ENCODE measurements at places on chromosomes 2 and 18. TPM values are rescaled to one million over a fixed set of nuclear protein-coding genes. Genes with fewer than 3 reads are reported as not detected.

DNA sequence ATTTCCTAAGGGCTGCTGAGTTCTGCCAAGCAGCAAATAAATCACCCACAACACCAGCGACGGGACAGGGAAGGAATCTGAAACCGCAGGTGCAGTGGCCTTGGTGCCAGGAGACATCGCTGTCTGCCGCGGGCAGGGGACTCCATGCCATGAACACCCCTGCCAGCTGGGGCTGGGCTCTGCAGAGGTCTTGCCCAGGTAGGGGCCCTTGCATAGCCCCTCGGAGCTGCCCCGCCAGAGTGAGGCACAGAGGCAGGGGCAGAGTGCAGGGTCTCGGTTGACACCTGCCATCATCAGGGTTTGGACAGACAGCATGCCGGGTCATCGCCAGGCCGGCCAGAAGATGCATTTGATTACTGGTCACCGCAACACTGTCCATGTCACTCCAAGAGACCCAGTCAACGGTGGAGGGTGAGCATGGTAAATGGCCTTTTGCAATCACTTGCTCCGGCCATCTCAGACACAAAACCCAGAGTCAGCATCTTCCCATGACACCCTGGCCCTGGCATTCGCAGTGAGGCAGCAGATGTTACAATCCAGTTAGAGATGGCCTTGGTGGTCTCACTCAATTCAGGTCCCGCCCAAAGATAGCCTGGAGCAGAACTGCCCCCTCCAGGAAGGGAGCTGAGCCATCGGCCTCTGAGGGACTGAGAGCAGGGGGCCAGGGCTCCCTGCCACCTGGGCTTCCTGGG lies 255.4 kb downstream of the NDUFA10 start:
- no peak for DNase-seq

GRCh38 chr2:240604291-240604938 lies 17.9 kb downstream of the CAPN10 start:
- DNase-seq, result peak; percentile 84

DNA sequence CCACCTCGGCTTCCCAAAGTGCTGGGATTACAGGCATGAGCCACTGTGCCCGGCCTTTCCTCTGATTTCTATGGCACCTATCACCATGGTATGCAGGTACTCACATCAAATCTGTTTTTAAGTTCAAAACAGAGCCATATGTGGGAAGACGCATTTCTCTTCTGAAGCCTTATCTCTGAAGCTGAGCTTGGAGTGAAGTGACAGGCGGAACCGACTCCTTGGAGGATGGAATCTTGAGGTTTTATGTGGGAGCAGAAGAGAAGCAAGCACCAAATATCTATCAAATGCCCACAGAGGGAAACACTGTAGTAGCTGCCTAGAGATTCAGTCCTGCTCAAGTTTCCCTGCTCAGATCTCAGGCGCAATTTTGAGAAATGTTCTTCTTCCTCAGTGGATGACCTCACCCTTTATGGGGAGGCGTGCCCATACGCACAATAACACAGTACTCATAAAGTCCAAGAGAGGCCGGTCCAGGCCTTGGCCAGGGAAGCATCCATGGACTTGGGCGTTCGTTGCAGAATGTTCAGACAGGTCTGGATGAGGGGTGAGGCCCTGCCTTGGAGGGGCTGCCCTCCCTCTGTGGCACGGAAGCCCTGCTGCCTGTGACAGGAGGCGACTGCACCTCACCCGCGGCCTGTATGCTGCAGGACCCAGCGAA lies 67.9 kb downstream of the HNRNPLL start:
- peak; percentile 75 for DNase-seq

DNA sequence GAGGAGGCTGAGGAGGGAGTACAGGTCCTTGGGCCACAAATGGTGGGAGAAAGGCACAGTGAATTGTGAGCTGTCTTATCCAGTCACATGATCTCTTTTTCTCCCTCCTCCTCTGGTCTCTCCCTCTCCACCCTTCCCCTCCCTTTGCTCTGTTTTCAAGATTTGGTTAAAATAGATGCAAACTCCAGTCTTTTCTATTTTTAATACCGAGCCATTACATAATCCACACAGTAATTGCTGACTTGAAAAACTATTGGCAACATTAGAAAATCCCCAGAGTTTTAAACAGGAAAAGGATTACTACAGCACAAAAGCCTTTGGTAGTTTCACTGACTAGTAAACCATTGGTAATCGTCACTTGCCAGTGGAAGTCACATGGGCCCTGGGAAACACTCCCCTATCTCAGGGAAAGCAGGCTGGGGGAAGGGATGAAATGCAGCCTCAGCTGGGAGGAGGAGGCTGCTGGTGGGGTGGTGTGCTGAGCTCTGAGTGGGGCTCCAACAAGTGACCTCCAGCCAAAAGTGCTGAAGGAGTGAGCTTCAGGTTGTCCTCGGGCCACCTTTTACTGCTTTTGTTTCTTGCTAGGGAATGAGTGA lies 57.4 kb upstream of the PCBP1 start:
- peak; percentile 63 for DNase-seq

Gene FN1
- total RNA-seq, result 115 TPM

GRCh38 chr2:24950102-24950501 lies 21.7 kb downstream of the DNAJC27 start:
- no peak for DNase-seq

- DNase-seq, result peak; percentile 41
These were observed 117.9 kb downstream of the CSRNP3 start for GRCh38 chr2:165587335-165587938.

All from colonic mucosa (tissue), 4 donors.